Activated gamma-delta T cell treated with Interleukin-2 at 50 U/mL for 16 hours (primary cell): ENCODE measurements at places on chromosomes 11 and 22.

- peak; percentile 45 for DNase-seq
Measured at GRCh38 chr11:94511932-94512781, at the start of gene C11orf97. C11orf97 (plus strand) TSS chr11:94512461; CDS start chr11:94512529, 68 bp downstream.

DNA sequence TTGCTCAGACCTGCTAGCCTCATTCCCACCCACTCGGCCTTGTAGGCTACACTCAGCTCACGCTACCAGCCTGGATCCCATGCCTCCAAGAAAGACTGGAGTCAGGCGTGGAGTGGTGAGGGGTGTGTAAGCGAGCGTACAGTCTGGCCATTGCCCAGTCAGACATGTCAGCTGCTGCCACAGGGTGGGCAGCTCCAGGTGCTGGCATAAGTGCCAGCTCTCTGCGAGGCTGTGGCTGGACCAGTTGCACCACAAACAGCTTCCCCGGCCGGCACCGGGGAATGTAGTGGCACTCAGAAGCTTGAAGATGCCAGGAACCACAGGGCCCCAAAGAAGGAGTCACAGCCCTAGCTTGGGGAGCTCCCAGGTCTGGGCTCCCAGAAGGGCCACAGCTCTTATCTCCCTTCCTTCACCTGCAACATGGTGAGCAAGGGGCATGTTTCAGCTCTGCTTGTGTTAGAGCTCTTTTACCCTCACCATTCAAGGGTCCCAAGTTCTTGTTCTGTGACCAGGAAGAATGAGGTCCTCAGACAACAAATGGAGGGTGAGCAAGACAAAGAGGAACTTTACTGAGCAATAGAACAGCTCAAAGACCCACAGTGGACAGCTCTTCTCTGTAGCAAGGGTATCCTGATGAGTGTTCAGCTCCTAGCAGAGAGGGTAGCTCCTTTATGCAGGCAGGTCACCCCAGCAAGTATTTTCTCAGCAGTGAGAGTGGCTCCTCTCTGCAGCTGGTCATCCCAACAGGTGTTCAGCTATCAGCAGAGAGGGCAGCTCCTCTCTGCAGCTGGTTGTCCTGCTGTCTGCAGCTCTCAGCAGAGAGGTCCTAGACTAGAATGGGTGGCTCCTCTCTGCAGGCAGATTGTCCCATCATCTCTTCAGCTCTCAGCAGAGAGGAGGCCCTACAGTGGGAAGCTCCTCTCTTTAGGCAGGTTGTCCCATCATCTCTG lies 6.0 kb downstream of the SBF2 start:
- no peak for DNase-seq

- no peak for DNase-seq
Measured at GRCh38 chr11:75814363-75814676, 690 bp upstream of the UVRAG start.

DNA sequence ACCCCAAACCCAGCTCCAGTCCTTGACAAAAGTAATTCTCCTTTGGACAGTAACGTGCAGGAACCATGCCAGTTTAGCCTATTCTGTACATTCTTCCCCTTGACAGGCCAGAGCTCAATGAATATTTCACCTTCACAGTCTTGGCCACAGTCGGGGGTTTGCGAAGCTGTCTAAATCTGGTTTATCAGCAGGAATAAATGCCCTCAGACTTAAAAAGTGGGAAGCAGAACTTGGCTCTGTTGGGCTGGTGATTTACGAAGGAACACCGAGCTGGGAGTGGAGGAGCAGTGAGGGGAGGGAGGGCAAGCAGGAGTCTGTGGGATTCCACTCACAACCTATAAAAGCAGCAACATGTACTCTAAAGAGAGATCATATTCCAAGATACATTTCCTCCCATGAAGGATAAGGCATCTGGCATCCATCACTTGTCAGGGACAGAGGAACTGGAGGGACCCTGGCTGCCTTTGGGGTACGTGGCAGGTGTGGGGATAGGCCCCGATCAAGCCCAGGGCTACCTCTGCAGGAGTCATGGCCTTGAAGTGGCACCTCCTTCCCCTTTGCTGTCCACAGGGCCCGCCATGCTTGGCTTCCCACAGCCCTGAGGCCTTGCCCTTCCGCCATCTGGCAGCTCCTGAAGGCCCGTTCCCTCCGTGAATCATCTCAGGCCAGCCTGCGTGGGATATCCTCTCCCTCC lies 154.3 kb downstream of the ADAMTS15 start:
- DNase-seq, result no peak
